ENCODE measurements at places on chromosomes 4 and X. TPM values are rescaled to one million over a fixed set of nuclear protein-coding genes. Genes with fewer than 3 reads are reported as not detected.

ACSL1 gene
- 68.5 TPM for total RNA-seq

SULT1B1 gene
- 0.18 TPM for total RNA-seq

TMEM156 gene
- 2.2 TPM for total RNA-seq

ATP6AP2 gene
- 142 TPM for total RNA-seq

PAGE2 gene
- total RNA-seq, result not detected

DCAF12L2 gene
- total RNA-seq, result 0.91 TPM

PDE6B gene
- total RNA-seq, result not detected

PROM1 gene
- 1.6 TPM for total RNA-seq

EDNRA gene
- total RNA-seq, result 3.2 TPM

APLN gene
- 3.6 TPM for total RNA-seq

SMARCA5 gene
- 35.5 TPM for total RNA-seq

AFF2 gene
- total RNA-seq, result 1.0 TPM

TLR8 gene
- 5.6 TPM for total RNA-seq

Data from adrenal gland (tissue), 19 donors.